ENCODE measurements at places on chromosomes 6 and 20.

- peak; percentile 63 for DNase-seq
These were observed 46.3 kb downstream of the HIVEP1 start for GRCh38 chr6:12058172-12058961.

- DNase-seq, result peak; percentile 12
These were observed 27.4 kb upstream of the LRRN4 start for GRCh38 chr20:6081236-6081635.

DNA sequence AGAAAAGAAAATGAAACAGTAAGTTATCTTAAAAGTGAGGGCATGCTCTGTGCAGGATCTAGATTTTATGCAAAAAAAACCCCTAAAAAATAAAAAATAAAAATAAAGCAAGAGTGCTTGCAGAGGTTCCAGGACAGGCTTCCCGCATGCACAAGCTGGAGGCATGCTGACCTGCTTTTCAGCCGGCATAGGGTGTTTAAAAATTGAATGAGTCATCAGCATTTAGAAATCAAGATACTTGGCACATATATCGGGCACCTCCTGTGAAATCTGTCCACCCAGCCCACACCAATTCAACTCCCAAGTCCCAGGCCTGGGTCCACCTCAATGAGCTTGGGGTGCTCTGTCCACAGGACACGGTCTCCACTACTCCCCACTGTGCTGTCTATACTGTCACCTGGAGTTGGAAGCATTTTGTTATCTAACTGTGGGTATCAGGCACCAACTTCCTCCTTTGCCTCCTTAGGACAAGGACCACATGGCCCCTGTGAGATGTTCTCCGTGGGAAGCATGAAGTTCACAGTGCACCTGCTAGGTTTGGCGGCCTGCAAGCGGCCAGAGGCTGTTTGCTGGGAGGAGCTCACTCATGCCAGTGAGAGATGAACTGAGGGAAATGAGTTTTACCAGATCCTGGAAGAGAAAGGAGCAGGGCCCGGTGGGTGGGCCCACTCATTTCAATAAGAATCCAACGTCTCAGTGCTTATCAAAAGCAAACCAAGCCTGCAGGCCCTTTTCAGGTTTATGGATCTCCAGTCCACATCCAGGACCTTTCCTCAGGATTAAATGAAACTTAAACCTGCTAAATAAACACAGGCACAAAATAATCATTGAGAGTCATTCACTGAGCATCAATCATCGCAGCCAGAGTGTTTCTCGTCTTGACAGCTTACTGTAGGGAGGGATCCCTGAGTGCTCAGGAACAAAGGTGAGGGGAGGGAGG is 121.1 kb downstream of the FOXA2 start:
- DNase-seq, result no peak

GRCh38 chr6:102352552-102352951 is 959.0 kb downstream of the GRIK2 start:
- DNase-seq, result no peak

DNA sequence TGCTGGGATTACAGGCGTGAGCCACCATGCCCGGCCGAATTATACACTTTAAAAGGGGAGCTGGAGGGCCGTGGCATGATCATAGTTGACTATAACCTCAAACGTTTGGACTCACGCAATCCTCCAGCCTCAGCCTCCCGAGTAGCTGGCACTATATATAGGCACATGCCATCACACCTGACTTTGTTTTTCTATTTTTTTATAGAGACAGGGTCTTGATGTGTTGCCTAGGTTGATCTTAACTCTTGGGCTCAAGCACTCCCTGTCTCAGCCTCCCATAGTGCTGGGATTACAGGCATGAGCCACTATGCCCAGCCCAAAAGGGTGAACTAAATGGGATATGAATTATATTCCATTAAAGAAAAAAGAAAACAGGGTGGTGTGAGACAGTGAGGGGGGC is 7.8 kb downstream of the PTGIS start:
- no peak for DNase-seq

DNA sequence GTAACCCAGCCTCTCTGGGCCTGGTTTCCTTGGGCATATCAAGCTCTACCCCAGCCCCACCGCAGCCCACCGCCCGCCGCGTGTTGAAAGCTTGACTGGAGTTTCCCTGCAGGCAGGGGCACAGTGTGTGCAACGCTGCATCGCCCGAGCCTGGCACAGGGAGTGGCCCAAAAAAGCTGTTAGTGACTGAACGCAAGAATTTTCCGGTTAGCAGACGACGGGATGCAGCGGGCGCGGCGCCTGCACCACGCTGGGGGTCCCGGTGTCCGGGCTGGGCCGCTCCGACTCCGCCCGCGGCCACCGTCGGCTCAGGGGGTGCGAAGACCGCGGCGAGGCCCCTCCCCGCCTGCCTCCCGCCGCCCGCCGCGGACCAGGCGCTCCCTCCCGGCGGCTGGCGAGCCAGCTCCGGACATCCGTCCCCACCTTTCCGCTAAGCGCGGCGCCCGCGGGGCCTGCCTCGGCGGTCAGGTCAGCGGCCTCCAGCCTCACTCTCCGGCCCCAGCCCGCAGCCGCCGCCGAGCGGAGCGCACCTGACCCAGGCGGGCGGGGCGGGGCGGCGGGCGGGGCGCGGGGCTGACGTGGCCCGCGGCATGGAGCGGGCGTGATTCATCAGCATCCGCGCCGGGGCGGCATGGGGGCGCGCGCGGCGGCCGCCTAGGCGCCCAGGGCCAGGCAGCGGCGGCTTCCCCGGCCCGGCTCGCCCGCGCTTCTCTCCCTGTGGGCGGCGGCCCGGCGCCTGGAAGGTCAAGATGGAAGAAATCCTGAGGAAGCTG is at the start of gene ARFGEF3:
ARFGEF3 (plus strand) TSS at position 602 of the 773 bp plus-strand sequence; CDS start at position 750, 148 bp downstream.
- peak; percentile 61 for DNase-seq

- DNase-seq, result no peak
These were observed 487.4 kb downstream of the TENT5A start for GRCh38 chr6:81265106-81265505.

DNA sequence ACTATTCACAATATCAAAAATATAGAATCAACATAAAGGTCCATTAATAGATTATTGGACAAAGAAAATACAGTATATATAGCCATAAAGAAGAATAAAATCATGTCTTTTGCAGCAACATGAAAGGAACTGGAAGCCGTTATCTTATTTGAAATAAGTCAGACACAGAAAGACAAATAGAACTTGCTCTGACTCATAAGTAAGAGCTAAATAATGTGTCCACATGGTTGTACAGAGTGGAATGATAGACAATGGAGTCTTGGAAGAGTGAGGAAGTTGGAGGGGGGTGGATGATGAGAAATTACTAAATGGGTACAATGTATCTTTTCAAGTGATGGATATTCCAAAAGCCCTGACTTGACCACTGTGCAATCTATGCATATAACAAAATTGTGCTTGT is 613.5 kb downstream of the PHF3 start:
- DNase-seq, result no peak

- DNase-seq, result no peak
These were observed 179.7 kb upstream of the MYLIP start for GRCh38 chr6:15948930-15949900.

DNA sequence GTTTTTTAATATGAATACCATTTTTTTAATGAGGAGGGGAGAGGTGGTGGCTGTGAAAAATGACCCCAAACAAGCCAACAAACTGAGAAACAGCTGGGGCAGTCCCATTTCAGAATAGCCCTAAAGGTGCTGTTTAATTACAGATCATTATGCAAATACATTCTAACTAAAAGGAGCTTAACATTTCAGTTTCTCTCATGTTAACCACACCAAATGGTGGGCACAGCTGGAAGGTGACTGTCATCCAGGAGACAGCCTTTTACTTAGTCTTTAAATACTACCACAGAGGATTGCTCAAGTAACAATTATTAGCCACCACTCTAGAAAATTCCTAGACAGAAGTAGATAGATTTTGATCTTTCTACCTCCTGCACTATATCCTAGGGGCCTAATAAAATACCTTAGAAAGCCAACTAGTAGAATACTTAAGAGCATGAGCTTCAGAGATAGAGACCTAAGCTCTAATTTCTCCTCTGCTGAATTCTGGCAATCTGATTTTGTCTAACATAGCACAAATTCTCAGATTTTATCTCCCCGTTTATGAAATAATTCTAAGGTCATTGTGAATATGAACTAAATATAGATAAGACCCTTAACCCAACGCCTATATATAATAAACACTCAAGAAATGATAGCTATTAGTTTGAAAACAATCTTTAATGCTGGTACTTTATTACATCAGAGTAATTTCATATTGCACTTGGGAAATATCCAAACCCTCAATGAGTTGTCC is 615.1 kb upstream of the NRSN1 start:
- DNase-seq, result no peak

GRCh38 chr20:38167851-38168760 is 3.0 kb upstream of the TGM2 start:
- DNase-seq, result peak; percentile 96

DNA sequence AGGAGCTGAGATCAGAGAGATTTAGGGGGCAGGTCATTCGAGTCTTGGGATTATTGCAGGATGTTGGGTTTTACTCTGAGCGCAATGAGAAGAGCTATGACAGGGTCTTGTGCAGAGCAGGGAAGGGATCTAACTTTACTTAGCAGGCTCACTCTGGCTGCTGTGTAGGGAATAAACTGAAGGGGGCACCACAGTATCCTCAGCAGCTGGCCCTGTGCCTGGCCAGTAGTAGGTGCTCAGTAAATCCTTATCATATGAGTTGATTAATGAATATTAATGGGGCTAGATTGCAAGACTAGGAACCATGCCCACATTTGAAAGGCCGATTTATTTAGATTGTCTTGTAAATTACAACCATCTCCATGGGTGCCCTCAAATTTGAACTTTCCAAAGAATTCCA is 4.6 kb upstream of the MDGA1 start:
- no peak for DNase-seq

DNA sequence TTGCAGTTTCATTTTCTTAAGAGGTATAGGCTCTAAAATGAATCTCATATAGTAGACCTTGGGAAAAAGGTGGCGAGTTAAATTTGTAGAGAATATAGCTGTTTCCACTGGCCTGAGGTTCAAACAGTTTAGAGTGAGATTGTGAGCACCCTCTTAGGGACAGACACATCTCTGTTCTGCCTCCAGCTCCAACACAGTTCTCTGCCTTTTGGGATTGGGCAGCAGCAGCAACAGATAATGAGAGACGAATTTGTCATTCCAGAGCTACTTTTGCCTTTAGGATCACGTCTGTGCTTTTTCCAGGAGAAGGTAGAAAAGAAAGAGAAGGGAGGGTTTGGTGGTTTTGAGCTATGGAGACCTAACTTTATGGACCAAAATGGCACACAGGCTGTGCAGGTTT is 289.4 kb downstream of the PRL start:
- DNase-seq, result no peak

- peak; percentile 37 for DNase-seq
These were observed 23.4 kb upstream of the MCM3 start for GRCh38 chr6:52307900-52308372.

DNA sequence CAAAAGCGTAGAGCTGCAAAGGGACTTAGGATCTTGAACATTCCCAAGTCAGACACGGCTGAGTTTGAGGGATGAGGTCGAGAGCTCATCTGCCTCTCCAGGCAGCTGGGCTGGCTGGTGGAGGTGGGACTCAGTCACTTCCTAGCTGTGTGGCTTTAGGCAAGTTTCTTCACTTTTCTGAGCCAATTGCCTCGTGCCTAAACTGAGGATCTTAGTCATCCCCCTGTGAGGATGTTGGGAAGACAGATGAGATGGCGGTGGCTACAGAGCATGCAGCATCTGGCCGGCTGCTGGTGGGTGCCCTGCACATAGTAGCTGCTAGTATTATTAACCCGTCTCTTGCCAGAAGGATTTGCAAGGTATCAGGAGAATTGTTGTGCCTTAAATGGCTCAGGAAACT is 27.5 kb downstream of the TFAP2C start:
- DNase-seq, result peak; percentile 16

- no peak for DNase-seq
These were observed 137.0 kb downstream of the FOXA2 start for GRCh38 chr20:22447447-22447778.

GRCh38 chr6:109325400-109325801 is 56.9 kb downstream of the CD164 start:
- DNase-seq, result peak; percentile 56

- no peak for DNase-seq
These were observed 29.8 kb downstream of the SLC13A3 start for GRCh38 chr20:46621492-46621891.

GRCh38 chr6:4565301-4566250 is 210.6 kb upstream of the CDYL start:
- no peak for DNase-seq

- DNase-seq, result no peak
These were observed 30.1 kb downstream of the PREP start for GRCh38 chr6:105372849-105373182.

GRCh38 chr20:47870475-47870874 is 85.2 kb upstream of the SULF2 start:
- DNase-seq, result no peak

GRCh38 chr20:24502661-24503060 is 33.2 kb downstream of the SYNDIG1 start:
- no peak for DNase-seq

DNA sequence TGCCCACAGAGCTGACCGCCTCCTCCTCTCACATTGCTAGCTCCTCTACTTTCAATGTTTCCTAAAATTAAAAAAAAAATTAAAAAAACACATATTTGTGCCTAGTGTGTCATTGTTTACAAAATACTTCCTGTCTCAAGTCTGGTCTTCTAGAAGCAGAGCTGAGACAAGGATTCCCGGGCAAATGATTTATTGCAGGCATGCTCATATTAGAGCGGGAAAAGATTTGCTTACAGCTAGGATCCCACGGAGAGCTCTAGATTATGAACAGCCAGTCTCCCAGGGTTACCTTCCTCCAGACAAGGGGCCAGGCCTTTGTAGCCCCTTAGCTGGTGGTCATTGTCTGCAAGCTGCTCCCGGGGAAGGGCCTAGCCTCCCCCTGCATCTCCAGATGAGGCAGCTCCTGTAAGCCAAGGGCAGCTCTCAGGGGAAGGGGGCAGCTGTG is 9.4 kb downstream of the PACSIN1 start:
- no peak for DNase-seq

- no peak for DNase-seq
These were observed 28.9 kb upstream of the C6orf58 start for GRCh38 chr6:127547904-127548649.

DNA sequence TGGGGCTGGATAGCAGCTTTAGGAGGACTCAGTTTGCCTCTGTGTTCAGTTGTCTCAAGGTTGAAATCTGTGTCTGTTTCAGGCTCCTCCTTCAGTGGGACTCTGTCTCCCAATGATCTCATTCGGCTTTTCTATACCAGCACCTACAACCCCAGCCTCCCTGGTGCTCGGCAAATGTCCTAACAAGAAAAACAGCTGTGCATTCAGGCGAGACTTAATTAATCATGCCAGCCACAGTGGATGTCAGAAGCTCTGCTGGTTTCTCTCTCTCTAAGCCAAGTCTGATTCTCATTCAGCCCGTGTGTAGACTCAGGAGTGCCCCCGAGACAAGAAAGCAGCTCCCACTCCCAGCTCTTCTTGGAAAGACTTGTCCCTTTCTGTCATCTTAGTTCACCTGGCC is 46.8 kb downstream of the SUN5 start:
- no peak for DNase-seq

GRCh38 chr20:18394363-18394762 is 72.5 kb downstream of the DZANK1 start:
- no peak for DNase-seq
